ENCODE measurements at places on chromosomes 12 and 14.

GRCh38 chr14:78075033-78075432 is 95.1 kb upstream of the NRXN3 start:
- no peak for DNase-seq

DNA sequence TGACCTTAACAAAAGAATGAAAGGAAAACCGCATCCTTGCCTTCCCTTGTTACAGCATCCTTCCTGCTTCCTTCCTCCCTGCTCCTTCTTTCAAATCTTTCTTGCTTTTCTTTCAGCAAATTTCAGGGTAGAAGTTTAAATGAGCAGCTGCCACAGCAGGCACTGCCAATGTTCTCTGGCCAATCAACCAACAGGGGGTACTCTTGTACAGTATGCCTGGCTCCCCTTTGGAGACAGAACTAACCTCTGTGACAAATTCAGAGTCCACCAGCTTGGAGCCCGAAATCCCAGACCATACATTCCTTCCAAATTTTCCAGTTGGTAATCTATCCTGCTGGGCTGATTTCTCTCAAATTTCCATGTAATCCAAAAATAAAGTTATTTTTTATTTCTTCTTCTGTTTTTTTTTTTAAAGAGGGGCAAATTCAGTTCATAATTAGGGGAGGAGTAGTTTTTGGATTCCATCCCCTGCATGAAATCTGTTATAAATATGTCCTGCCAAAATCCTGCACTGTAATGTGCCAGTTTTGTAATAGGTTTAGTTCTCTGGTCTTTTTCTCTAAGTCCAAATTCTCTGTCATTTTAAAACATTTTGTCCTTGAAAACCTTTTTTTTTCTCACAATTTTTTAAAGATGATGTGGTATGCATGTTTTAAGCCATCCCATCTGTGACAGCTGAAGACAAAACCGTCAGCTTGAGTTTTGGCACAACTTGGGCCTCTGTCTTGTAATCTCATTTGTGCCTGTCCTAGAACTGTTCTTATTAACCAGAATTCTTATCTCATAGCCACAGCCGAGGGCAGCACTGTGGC is 610.0 kb upstream of the LMO3 start:
- no peak for DNase-seq

- DNase-seq = no peak
These were observed 76.3 kb upstream of the LMNTD1 start for GRCh38 chr12:25629341-25629740.

GRCh38 chr14:81400202-81400678 is at the start of gene STON2:
Gene STON2 (minus strand): TSS chr14:81400324. CDS start chr14:81398382, 1,942 bp downstream.
- no peak for DNase-seq

DNA sequence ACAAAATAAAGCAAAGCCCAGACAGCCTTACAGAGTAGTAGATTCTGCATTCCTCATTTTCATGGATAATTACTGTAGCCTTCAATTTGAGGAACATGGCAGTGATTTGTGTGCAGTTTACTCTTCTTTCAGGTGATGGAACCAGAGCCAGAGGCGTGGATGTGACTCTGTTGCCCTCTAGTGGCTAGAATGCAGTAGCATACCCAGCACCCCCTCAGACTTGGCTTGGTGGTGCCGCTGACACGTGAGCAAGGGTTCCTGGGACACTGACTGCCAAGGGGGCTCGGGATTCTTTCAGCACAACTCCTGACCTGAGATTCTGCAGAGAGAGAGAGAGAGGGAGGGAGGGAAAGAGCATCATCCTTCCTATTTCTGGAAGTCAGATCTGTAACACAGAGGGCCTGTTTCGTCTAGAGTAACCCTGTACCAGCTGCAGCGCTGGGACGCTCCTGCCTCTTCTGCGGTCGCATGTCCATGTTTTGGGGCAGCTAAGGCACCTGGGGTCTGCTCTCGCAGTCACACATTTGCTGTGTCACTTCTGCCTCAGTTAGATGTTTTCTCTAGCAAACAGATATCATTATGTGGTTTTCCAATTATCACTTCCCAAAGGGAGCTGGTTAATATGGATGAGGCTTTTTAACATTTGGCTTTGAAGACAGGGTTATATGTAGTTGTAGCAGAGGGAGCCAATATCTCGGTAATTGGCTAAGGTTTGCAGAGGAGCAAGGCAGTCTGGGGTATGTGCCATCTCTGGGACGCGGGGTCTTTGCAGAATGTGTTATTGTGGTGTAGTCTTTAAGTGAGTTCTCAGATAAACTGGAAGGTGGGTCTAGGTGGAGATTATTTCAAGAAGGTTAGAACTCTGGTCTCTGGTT is 428.1 kb downstream of the NRXN3 start:
- DNase-seq = peak; percentile 22

DNA sequence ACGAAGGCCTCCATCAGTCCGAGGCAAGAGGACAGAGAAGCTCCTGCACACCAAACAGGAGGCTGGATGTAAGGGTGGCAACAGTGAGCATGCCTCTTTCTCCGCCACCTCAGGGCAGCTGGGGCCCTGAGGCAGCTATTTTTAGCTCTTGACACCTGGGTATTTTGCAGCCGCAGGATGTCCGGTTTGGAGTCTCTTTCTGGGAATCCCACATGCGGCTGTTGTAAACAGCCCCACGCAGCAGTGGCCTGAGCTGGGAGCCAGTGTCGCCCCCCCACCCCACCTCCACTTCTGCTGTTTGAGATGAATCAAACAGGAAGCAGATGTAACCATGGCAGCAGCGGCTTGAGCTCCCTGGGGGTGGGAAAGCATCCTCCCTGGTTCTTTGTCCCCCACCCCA is 11.7 kb downstream of the HDAC7 start:
- DNase-seq = peak; percentile 55

DNA sequence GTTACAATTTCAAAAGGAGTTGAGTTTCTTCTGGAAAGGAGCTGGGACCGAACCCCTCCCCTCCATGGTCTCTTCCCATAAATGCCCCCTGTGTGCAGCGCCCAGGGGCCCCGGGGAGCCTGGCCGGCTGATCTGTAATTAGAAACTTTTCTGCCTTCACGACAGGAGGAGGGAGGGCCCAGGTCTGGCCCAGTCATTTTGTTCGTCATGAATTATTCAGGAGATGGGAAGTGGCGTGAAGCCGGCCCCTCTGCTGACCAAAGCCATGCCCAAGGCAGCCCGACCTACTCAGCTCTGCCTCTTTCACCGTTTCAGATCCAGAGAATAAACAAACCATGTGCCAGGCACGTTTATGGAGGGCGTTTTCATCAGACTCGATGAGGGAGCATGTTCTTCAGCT is 33.3 kb upstream of the MSI1 start:
- DNase-seq = no peak

GRCh38 chr12:124387528-124387911 is 92.6 kb downstream of the RFLNA start:
- no peak for DNase-seq

All from GM12892 (cell line).